ENCODE measurements at places on chromosomes 6 and 20.

DNA sequence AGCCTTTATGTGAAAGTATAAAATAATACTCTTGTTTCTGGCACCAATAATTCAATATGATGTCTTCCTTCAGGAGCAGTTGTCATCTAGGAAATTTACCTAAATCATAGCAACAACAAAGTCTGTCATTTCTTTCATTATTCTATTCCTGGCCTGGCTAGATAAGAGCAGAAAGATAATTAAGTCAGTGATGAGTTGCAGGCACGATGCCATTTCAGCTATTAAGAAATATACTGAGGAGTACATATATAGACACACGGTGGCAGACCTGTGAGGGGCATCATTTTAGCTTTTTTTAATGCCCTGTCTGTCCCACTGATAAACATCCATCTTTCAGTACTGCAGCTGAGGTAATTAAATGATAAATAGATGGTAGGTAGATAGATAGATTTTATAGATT lies 756.1 kb upstream of the EPHA7 start:
- DNase-seq = no peak

GRCh38 chr6:2061880-2062279 lies 183.5 kb downstream of the GMDS start:
- DNase-seq = peak; percentile 33

DNA sequence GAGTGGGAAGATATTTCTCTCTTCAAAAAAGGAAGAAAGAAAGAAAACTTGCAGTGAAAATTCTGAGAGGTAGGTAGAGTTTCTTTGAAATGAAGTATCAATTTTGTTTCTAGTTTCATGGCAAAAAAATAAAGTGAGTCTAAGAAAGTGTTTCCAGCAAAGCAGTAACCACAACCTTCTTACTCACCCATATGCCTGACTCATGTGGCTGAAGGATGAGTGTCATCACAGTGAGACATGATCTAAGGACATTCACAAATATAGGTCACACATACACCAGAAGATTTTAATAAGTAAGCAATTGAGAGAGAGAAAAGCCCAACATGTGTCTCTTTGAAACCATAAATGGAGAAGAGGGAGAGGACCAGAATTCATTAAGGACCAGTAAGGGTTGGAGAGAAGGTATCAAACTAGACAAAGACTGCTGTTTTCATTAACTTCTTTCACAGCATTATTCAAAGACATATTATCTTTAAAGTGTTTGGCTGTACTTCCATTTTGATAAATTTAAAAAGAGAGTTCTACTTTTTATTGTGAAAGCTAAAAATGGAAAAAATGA lies 169.5 kb downstream of the FRK start:
- peak; percentile 88 for DNase-seq

DNA sequence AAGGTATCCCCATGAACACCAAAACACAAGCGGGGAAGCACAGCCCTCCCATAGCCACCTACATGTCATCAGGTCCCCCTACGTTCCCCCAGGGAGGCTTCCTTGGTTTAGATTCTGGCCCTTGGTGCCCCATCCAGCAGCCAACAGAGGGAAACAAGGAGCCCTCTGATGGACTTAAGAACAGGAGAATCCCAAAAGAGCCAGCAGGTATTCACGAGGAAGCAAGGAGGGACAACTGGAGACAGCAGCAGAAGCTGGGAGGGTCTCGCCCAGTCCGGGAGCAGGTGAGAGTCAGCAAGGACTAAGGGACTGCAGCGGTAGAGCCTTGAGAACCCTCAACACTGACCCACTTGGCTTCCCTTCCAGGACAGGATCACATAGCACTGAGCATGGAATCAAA lies 58.4 kb upstream of the TOP1 start:
- DNase-seq = no peak

DNA sequence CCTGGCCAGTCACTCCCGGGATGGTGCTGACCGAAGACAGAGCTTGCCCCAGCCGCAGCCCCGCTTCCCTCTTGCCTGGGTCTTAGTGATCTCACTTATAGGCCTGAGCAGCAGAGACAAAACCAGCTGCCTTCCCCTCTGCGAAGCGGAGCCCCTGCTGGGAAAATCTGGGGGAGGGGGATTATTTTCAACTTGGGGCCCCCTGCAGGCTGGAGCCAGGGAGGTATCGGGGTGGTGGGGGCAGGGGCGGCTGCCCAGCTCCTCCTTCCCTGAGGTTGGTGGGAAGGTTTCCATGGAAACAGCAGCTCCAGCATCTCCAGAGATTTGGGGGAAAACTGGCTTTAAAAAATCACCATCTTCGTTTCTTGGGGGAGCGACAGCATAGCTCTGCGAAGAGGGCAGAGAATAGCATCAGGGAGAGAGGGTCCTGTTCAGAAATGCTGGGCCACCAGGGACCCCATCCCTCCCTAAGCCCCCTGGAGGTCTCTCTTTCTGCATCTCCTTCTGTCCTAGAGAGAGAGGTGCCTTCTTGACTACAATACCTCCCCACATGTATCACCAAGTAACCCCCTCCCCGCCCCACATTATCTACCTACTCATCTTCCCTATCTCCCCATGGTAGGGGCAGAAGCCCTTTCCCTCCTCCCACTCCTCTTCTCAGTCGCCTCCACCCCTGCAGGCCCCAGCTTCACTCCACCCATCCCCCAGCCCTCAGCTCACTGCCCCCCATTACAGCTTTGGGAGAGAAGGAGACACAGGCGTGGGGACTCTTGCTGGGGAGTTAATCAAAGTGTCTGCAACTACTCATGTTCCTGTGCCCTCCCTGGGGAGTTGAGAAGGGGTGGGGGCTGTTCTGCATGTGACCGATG lies 88.4 kb upstream of the CCDC167 start:
- DNase-seq = no peak

- DNase-seq = no peak
Measured at GRCh38 chr6:170066679-170067078, 224.2 kb downstream of the DLL1 start.

DNA sequence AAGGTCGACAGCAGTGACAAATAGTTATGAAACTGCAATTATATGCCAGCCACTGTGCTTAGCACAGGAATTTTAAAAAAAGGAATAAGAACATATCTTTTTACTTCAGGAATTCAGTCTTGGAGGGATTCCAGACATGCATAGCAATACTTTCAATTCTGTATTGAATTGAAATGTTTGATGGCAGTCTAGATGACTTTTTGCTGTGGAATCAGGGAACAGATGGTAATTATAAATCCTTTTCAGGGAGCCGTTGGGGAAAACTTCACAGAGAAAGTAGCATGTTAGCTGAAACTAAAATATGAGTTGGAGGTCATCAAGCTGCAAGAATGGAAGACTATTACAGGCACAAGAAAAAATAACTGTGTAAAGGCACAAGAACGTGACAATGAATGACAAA lies 74.8 kb downstream of the IMPG1 start:
- DNase-seq = peak; percentile 26

DNA sequence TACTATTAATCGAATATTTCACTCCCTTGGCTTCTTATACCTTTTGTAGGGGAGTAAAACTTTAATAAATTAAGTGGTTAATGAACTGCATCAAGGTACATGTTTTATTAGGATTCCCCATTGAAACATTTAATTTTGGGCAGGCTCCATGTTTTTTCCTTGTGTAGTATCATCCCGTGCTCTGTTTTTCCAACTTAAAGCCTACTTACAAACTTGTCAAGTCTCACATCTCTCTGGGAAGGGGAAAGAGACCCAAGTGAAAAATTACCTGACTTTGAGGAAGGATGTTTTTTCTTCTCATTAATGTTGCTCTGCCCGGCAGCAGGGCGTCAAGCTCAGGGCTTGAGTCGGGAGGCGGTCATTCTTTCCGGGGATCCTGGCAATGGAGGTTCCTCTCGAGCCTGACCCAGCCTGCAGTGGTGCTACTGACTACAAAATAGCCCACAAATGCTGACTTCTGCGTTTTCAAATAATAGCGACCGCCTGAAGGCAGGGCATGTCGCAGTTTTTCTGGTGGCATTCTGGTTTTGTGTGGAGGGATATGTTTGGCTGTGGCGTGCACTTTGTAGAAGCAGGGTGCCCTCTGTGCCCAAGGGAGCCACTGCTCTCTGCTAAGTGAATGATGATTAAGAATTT lies 2.4 kb downstream of the DSP start:
- DNase-seq = peak; percentile 22

- DNase-seq = peak; percentile 69
Measured at GRCh38 chr6:29763491-29764289, 40.5 kb downstream of the HLA-F start.

DNA sequence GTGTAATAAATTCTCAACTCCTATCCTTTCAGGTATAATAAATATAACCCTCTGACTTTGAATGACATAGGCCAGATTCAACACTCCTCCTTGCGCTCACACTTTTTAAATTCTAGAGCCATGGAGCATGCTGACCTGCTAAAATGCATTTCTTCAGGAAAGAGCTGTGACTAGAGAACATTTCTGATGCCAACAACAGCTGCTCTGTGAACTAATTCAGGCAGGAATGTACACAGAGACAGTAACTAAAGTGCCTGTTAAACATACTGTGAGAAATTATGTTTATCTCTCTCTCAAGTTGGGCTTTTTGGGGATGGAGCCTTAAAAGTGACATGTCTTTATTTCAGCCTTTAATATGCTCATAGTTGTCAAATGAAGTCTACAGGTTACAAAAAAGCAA lies 8.3 kb downstream of the NHSL1 start:
- no peak for DNase-seq

- no peak for DNase-seq
Measured at GRCh38 chr6:121590916-121591315, 155.5 kb downstream of the GJA1 start.

- no peak for DNase-seq
Measured at GRCh38 chr20:11626551-11626950, 291.1 kb upstream of the BTBD3 start.

Data from fibroblast of skin of back (primary cell).